ENCODE measurements at places on chromosomes 11 and 22. TPM values are rescaled to one million over a fixed set of nuclear protein-coding genes. Genes with fewer than 3 reads are reported as not detected.

The VPS11 gene
- total RNA-seq: 23.5 TPM

The HPX gene
- 0.30 TPM for total RNA-seq

The ZFP91 gene
- total RNA-seq: 53.2 TPM

The C11orf97 gene
- not detected for total RNA-seq

The TTLL1 gene
- total RNA-seq: 13.5 TPM

The MYOD1 gene
- total RNA-seq: not detected

The BIRC3 gene
- total RNA-seq: 9.0 TPM

The SHANK2 gene
- total RNA-seq: 3.7 TPM

The TNNI2 gene
- total RNA-seq: not detected

The GRK2 gene
- 24.6 TPM for total RNA-seq

Measured in smooth muscle cell of the umbilical artery (primary cell).